ENCODE measurements at places on chromosomes 4 and X.

DNA sequence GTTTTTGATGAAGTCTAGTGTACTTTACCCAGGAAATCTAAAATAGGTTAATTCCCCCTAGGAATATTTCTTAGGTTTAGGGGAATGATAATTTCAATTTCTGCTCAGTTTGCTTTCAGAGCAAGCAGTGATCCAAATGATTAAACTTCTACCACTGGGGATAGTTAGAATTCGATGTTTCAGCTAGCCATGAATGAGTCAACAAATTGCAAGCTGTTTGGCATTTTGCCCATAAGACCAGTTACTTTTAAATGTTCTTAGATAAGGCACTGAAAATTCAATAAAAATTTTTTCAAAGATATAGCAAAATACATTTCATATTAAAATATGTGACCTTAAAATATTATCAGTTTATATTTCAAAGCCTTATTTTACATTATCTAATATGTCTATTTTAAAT lies 993.6 kb downstream of the ARAP2 start:
- no peak for DNase-seq

GRCh38 chr4:15598644-15599043 lies 56.5 kb downstream of the FBXL5 start:
- no peak for DNase-seq

GRCh38 chr4:139666735-139667281 lies 1.2 kb downstream of the MGST2 start:
- DNase-seq: no peak

DNA sequence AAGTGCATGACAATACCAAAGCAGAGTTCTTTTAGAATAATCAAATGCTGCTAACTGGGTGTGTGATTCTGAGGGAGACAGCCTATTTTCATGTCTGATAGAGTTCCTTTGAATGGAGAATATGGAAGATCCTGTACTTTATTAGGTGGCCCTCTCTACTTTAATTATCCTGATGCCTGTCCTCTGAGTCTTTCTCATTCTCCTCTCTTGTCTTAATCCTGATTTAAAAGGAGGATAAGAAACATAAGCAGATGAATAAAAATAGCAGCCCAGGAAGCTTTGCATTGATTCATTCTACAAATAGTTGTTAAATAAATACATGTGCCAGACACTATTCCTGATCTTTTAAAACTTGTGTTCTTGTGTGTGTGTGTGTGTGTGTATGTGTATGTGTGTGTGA lies 387.3 kb downstream of the SPRY1 start:
- no peak for DNase-seq

GRCh38 chrX:66919280-66919832 lies 280.5 kb upstream of the EDA2R start:
- no peak for DNase-seq

- no peak for DNase-seq
Observed at GRCh38 chr4:42915484-42915883, 23.0 kb downstream of the GRXCR1 start.

DNA sequence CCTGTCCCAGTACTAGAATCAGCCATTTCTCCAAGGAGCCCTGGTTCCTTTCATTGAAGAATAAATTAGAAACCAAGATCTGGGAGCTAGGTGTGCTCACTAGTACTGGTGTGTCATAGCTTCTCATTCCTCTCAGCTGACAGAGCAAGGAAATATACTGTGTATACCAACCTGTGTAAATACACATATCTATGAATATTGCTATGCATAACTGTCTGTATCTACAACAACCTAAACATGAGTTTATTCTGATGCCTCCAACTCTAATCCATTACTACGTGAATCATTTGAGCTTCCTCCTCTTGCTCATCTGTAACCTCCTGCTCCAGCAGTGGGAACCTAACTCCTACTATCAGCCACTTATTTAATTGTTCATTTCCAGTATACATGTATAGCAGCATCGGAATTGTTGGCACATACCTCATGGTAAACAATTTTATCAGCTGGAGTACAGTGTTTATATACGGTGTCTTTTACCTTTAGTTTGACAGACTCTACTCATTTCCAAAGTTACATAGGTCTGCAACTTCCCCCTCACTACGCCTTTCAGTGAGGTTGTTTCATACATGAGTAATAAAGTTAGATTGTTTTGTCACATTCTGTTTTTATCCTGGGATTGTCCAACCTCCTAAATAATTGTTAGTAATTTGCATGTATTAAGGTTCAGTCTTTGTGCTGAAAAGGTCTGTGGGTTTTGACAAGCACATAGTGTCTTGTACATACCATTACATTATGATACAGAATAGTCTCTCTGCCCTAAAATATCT lies 7.1 kb upstream of the SCRG1 start:
- DNase-seq: no peak

- DNase-seq: no peak
Observed at GRCh38 chr4:144710526-144710912, 64.6 kb downstream of the HHIP start.

GRCh38 chr4:74873545-74874301 lies 59.2 kb upstream of the PARM1 start:
- DNase-seq: no peak

GRCh38 chr4:156503119-156503518 lies 468.5 kb downstream of the PDGFC start:
- DNase-seq: no peak

DNA sequence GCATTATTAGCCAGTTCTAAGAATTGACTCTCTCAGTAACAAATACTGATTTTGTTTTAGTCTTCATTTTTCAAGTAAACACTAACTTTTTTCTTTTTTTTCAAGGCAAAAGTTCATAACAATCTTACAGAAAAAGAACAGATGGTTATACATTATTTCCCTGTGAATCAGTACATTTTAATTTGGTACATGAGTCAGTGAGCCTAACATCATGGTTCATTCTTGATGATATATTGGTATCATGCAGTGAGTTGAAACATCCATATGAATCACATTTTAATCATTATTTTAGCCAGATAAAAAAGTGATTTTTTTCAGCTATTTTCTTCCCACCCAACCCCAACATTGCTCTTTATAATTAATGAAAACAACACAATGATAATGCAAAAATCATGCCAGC lies 184.3 kb upstream of the TACR3 start:
- no peak for DNase-seq

DNA sequence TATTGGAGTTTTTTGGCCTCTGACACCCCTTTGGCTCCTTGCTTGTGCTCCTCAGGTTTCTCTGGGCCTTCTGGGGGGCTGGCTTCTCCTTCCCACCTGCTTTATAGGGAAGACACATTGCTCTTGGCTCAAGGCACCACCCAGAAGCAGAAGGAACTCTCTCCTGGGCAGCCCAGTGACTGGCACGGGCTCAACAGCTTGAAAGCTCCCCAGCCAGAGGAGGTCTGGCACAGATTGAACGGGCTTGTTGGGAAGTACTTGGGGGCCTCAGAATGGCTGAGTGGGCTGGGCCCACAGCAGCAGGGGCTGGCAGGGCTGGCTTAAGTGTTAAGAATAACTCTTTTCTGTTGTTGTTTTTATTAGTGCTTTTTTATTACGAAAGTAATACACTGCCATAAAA lies 11.2 kb upstream of the ZNF185 start:
- DNase-seq: no peak

DNA sequence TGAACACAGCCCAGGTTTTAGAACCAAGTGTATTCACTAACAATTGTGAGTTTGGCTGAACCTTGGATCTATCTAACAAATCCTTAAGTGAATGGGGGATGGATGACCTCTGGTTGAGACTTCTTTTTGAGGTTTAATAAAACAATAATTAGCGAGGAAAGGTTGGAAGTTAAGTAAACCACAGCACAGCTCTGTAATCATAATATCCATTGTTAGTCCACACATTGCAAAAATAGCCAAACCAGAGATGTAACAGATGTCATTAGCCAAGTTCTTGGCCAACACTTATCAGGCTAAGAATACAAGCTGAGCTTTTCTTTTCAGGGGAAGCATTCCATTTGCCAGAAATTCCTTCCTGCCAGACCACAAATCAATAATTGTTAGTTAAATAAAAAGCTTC lies 59.1 kb downstream of the FREM3 start:
- DNase-seq: no peak

GRCh38 chr4:83071116-83071515 lies 36.1 kb downstream of the COPS4 start:
- no peak for DNase-seq

DNA sequence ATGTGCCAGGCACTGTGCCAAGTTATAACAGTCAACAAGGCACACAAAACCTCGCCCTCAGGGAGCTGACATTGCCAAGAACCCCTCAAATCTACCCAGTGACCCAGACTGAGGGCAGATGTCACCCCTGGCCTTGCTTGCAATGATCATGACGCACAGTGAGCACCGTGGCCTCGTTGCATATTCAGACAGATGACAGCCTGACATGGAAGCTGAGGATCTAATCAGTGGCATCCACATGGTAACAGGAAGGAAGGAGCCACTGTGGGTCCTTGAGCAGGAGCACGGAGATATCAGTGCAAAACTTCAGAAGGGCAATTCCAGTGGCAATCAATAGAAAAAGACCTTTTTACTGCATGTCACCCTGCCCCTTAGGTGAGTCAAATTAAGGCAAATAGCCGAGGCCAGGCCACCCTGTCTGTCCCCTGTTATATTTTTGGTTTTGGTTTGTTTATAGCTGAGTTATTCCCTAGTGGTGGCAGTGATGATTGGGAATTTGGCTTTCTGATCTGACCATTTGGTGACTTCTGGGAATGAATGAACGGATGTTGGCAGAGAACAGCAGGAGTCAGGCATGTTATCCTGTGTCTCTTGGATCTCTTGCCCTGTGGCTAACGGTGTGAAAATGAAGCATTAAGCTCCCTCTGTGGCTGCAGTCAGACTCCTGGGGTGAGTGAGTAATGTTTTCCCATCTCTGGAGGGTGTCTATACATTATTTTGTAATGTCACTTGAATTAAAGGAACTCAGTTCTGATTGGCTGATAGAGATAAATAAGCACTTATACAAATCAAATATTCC lies 20.4 kb downstream of the WDR13 start:
- no peak for DNase-seq

DNA sequence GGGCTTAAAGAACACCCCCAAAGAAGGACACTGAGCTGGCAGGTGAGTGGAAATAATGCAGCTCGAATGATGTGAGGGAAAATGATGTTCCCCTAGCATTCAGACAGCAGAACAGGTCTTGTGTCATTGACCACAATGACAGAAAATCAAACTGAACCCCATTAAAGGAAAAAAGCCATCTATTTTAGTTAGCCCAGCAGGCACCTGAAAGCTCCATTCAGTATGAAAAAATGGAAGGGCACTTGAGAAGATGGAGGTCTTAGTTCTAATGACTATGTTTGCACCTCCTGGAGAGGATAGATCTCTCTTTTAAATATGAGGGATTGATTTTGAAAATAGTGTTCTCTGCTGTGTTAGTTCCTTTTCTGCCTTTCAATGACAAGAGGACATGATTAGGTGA lies 323.1 kb downstream of the NKX6-1 start:
- DNase-seq: no peak

DNA sequence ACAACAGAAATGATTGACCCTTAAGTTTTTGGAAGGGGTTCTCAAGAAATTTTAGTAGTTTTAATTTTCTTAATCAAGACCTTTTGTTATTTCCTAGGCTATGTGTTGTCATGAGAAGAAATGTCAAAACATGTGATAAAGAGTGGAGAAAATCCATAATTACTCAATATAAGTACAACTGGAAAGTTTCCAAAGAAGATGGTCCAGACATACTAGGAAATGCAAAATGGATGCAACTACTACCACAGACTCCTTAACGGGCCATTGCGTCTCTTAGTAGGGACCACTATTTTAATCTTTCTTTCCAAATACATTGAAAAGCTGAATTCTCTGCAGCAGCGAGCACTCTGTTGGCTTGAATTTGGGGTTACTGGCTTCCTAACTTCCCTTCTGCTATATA lies 148.8 kb downstream of the NWD2 start:
- DNase-seq: no peak

GRCh38 chr4:97605932-97606331 lies 537.3 kb downstream of the STPG2 start:
- DNase-seq: no peak

DNA sequence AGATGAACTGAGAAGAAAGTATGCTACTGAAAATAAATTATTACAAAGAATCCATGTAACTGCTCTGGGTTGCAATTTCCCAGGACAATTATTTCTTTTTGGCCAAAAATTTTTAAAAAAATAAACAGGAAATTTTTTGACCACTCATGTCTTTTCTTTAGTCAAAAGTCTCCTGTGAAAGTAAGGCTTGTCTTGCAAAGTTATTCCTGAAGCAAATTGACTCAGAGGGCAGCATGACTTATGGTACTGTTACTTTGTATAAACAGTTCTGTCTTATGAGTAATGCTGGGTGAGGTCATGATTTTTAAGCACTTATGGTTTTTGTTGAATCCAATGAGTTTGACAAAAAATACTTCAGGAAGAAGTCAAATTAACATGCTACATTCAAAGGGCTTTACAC lies 292.8 kb upstream of the ARSJ start:
- no peak for DNase-seq

DNA sequence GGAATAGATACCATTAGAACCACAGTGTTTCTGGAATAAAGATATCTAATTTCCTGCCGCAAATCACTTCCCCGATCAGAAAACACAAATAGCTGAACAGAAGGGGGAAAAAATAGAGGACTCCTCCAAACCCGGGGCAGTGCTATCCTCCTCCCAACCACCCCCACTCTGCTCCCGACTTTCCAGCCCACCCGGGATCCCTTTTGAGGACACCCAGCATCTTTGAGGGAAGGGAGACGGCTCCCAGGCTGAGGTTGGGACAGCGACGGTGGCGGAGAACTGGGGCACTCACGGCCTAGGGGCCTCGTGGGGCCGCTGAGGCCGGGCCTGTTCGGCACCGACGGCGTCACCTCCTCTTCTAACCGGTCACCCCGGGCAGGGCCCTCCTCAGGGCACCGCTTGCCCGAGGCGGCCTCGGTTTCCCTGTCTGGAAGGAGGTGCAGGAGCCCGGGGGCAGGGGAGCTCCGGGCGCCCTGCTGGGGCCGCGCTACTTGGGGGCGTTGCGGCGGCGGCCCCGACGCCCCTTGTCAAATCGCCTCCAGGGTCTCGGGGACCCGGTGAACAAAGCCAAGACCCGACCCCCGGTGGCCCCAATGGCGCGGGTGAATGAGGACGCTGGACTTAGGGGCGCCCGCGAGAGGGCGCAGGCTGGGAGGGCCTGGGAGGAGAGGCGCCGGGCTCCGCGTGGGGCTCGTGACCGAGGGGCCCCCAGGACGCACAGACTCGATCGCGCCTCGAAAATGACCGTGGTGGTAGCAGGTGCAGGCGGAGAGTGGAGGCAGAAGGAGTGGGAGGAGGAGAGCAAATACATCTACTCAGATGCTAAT lies 6.9 kb upstream of the ARX start:
- no peak for DNase-seq

DNA sequence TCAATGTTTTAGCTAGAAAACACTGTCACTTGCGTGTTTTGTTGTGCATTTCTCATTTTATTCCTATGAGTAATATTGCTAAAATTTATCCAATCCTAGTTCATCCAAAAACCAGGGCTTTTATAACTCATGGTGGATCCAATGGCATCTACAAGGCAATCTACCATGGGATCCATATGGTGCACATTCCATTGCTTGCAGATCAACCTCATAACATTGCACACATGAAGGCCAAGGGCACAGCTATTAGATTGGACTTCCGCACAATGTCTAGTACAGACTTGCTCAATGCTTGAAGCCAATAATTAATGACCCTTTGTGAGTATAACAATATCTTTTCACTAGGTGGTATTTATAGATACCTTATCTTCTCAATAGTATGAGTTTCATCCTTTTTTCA lies 57.2 kb upstream of the UGT2B7 start:
- DNase-seq: no peak

Measured in stimulated activated CD8-positive, alpha-beta memory T cell treated with anti-CD3 and anti-CD28 coated beads, Interleukin-7, amount 100 ng/mL, for 1 hour (primary cell).